ENCODE measurements at places on chromosomes 13 and 19.
A peak's percentile ranks its signal among the peaks of the same experiment; 100 is the strongest.

GRCh38 chr13:69921156-69921555, 186.5 kb upstream of the ATXN8OS start:
- DNase-seq = no peak

GRCh38 chr13:20340759-20341171, 108.6 kb upstream of the GJB6 start:
- no peak for DNase-seq

DNA sequence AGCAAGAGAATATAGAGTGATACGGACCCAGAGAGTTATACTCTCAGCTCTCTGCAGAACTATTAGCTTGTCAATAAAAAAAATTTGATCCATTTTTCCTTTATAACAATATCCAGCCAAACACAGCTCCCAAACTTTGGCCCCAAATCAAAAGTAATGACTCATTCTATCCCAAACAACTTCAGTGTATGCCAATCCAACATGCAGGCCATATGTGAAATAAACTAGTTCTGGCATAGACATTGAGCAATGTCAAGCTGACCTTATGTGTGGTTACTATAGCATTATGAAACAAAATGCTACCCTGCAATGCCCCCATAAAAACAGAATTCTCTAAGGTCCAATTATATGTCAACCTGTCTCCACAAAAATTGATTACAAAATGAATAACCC, 209.5 kb downstream of the DNAJC15 start:
- no peak for DNase-seq

GRCh38 chr19:49098795-49099194, 13.5 kb downstream of the SNRNP70 start:
- DNase-seq = no peak

DNA sequence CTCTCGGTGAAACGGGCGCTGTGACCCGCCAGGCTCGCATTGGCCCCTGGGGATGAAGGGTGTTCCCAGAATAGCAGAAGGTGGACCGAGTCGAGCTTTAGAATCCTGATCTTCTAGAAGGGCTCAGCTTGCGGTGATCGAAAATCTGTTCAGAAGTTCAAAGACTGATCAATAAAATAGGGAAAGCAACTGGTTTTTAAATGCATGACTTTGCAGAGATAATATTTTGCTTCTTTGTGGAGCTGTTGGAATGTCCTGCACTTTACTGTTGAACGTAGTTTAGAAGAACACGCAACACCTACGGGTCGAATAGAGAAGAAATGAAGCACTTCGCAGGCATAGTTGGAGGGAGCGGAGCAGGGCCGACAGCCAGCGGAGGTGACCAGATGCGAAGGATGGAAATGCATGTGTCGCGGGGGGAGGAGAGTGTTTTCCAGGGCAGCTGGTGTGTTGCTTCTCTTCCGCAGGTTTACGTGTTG, 766 bp downstream of the CEBPG start:
- DNase-seq = peak; percentile 22

DNA sequence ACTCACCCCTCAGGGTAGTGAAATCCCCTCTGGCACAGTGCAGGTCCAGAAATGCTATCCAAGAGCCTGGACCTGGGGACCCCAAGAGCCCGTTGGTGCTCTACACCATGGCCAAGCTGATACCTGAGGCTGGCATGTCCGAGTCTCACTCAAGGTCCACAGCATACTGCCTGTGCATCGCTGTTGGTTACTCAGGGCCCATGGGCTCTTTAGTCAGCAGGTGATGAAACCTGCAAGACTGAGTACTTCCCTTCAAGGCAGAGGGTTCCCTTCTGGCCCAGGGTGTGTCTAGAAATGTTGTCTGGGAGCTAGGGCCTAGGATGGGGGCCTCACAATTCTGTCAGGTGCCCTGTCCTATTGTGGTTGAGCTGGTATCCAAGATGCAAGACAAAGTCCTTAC, 19.6 kb upstream of the KBTBD7 start:
- no peak for DNase-seq

- peak; percentile 76 for DNase-seq
Observed at GRCh38 chr19:43562698-43563241, 12.6 kb downstream of the XRCC1 start.

DNA sequence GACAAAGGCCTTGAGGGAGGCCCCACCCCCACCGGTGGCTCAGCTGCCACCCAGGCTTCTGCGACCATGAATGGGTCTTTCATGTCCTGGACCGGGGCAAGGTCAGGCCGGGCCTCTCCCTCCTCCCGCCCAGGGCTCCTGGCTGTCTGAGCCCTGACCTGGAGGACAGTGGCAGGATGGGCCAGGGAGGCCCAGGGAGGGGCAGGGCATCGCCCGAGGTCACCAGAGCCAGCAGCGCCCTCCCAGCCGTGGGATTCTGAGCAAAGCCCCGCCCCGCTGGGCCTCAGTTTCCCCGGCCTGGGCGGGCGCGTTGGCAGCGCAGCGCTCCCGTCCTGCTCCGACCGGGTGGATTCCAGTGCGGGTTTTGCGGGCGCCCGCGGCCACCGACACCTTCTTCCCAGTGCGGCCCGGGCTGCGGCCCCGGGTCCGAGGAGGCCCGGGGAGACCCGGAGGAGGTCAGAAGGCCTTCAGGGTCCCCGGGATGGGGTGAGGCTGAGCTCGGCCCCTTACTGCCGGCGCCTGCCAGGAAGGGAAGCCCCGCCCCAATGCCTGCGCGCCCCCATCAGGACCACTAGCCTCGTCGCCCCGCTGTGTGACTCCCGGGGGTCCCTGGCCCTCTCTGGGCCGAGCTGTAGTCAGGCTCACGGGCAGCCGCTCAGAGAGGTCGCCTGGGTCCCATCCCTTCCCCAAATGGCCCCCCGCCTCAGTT, 24.6 kb upstream of the SEMA6B start:
- DNase-seq = peak; percentile 53

DNA sequence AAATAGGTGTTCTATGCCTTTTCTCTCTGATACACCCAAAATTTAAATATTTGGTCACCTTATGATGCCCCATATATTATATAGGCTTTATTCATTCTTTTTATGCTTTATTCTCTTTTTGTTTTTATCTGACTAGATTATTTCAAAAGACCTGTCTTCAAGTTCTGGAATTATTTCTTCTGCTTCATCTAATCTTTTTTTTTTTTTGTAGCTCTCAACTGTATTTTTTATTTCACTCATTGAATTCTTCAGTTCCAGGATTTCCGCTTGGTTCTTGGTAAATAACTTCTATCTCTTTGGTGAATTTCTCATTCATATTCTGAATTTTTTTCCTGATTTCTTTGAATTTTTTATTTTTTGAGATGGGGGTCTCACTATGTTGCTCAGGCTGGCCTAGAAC, 3.9 kb upstream of the CLEC4M start:
- no peak for DNase-seq

DNA sequence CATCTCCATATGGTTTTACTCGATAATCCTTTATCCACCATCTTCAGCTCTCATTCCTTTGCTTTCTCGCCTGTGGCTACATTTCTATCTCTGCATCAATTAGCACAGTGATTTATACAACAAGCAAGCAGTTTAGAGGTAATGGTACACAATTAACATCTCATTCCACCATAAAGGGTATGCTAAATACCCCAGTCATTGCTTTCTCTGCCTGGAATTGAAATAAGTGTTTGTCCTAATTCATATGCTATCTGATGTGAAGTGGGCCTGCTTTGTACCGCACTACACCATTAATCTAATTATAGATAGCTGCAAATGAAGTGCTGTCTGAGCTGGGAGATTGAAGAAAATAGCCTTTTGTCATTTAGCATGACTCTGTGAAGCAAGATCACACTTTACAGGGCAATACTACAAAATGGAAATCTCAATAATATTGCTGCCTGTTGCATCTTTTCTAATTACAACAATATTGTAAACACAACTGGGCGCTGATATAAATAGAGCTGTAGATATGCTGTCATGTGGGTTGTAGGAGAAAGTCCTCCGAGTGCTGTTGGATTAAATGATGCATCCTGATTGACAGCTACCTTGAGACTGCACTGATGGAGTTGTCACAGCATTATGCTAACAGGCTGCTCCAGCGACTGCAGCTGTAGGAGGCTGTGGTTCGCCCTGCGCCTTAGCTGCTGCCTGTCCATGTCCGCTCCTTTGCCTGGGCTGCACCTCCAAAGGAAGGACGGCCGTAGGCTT, 78.2 kb downstream of the GGACT start:
- no peak for DNase-seq

DNA sequence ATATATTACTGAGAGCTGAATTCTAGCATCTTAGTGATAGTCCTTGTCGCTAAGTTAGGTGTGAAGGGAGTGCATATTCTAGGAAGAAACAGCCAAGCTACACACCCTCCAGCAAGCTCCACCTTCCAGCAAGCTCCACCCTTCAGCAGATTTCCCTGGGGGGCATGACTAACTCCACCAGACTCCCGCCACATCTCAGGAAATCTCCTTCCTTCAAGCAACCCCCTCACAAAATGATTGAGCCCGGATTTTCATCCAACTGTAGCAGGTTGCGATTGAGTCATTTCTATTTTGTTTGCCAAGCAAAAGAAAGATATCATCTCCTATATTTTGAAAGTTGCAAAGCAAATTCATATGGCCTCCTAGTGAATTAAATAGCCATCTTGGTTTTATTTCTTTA, 162.1 kb upstream of the TMTC4 start:
- DNase-seq = no peak

Measured in activated CD4-positive, alpha-beta T cell treated with anti-CD3 and anti-CD28 coated beads for 48 hours (primary cell).